ENCODE measurements at places on chromosomes 4 and X. TPM values are rescaled to one million over a fixed set of nuclear protein-coding genes. Genes with fewer than 3 reads are reported as not detected.
A peak's percentile ranks its signal among the peaks of the same experiment; 100 is the strongest.

GRCh38 chr4:120080533-120080932 is 13.9 kb upstream of the MAD2L1 start:
- no peak for DNase-seq

DNA sequence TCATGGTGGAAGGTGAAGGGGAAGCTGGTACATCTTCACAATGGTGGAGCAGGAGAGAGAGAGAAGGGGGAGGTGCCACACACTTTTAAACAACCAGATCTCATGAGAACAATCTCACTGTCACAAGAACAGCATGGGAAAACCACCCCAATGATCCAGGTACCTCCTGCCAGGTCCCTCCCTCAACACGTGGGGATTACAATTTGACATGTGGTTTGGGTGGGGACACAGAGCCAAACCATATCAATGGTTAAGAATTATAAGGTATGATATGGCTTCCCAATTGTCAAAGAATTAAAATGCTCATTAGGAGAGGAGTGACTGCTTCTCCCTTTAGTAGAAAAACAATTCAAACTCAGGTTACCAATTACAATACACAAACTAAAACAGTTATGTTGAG is 143.3 kb downstream of the PDLIM5 start:
- no peak for DNase-seq

- DNase-seq: no peak
These were observed 204.2 kb upstream of the PACRGL start for GRCh38 chr4:20496068-20496467.

DNA sequence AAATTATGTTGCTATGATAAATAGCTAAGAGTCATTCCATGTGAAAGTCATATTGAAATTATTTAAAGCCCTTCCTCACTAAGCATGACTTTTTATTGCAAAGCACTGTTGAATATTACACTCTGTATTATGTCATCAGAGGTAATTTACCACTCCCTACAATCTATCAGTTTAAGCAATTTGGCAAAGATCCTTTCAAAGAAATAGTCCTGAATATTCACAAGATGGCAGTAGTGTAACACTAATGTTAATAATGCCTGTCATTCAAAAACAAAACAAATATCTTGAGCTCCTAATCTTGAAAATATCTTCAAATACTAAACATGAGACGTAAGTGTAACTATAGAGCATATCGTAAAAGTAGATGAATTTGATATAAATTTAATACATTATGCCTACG is 208.6 kb upstream of the TECRL start:
- DNase-seq: peak; percentile 2

GRCh38 chr4:10656988-10657387 is 27.6 kb downstream of the CLNK start:
- DNase-seq: peak; percentile 36

DNA sequence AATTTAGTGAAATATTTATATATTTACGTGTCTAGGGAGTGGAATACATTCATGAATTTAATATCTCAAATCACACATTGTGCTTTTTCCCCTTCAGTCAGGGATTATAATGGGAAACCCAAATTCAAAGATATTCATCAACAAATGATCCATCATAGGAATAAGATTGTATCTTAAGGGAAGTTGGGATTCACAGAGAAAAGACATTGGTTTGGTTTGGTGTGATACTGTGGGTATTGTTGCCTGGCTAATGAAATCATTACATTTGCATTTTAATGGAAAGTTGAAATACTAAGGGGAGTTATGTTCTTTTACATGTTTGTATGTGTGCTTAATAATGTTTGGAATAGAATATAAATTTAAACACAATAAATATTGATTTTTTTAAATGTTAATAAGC is 1.7 kb downstream of the TET2 start:
- no peak for DNase-seq

GRCh38 chr4:89913623-89914022 is 19.0 kb downstream of the MMRN1 start:
- no peak for DNase-seq

- DNase-seq: no peak
These were observed 19.4 kb downstream of the TRMT44 start for GRCh38 chr4:8459867-8460445.

- no peak for DNase-seq
These were observed 17.7 kb downstream of the SPARCL1 start for GRCh38 chr4:87511500-87511899.

The SYN1 gene
- polyA plus RNA-seq: 6.5 TPM

The XG gene
- 0.65 TPM for polyA plus RNA-seq

The MAGEB1 gene
- not detected for polyA plus RNA-seq
